Posterior cingulate gyrus (tissue), 11 donors: ENCODE measurements at places on chromosomes 2 and 18.

- DNase-seq: no peak
These were observed 96.1 kb downstream of the DDX1 start for GRCh38 chr2:15687720-15688119.

GRCh38 chr2:210456571-210456970 lies 20.0 kb downstream of the LANCL1 start:
- no peak for DNase-seq

- no peak for DNase-seq
These were observed 211.6 kb downstream of the ZNF521 start for GRCh38 chr18:25140124-25140961.

GRCh38 chr2:61423714-61424113 lies 47.2 kb downstream of the USP34 start:
- DNase-seq: no peak

- DNase-seq: no peak
These were observed 346.8 kb upstream of the TCF4 start for GRCh38 chr18:55934821-55935220.

DNA sequence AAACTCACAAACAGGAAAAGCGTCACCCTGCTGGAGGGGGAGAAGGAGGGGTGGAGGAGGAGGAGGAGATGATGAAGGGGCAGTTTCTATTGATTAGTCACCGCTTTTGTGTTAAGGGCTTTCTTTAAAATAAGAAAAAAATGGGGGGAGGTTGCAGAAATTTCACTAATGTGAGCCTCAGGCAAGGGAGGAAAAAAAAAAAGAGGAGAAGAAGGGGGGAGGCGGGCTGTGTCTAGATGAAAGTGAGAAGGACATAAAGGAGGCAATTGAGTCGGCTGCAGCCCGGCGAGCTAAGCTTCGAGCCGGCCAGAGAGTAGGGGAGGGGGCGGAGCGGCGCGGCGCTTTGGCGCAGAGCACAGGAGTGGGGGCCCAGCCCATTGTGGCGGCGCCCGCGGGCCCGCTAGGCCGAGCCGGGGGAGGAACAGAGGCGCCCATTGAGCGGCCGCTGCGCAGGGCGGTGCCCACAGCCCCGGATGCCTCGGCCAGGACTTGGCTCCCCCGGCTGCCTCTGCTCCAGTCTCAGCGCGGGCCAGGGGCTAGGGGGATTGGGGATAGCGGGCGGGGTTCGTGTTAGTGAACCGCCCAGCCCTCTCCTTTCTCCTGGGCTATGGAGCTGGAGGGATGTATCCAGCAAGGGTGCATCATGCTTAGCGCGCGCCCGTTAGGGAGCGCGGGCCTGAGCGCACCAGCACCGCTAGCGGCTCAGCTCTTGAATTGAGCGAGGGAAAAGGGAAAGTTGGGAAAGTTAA lies 7.9 kb downstream of the PAX3 start:
- DNase-seq: no peak

DNA sequence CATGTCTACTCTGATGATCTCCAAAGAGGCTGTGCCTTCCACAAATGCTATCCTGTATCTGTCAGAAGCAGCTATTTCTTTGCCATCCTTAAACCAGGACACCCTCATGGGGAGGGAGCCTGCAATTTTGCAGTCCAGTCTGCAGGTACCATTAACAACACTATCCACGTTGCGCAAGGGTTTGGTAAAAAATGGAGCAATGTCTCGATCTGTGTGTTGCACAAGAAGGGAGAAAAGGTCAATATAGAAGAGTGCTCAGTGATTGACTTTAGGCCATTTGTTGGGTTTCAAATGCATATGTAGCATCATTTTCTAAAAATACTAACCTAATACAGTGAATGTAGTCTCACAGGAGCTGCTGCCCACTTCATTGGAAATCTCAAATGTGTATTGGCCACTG lies 74.3 kb downstream of the TTN start:
- no peak for DNase-seq

GRCh38 chr2:208440716-208441115 lies 34.1 kb downstream of the PTH2R start:
- DNase-seq: peak; percentile 29

DNA sequence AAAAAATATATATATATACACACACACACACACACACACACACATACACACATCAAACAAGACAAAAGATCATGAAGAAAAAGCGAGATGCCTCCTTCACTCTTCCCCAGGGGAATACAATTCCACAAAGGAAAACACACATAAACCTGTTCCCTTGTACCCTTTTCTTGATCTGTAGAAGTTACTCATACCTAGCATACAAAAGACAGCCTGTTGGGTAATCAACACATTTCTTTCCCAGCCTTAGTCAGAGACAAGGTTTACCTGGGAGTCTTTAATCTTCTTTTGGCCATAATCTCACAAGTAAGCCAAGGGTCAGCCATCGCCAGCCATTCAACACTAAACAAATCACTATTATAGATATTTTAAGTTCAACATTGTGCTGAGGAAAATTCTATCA lies 407.0 kb downstream of the SUCLG1 start:
- no peak for DNase-seq

GRCh38 chr2:171407030-171407675 lies 26.6 kb downstream of the METTL8 start:
- no peak for DNase-seq

- no peak for DNase-seq
These were observed 141.7 kb downstream of the RBM43 start for GRCh38 chr2:151120011-151120410.

GRCh38 chr18:39134255-39134654 lies 1568.7 kb upstream of the CELF4 start:
- no peak for DNase-seq

GRCh38 chr2:78408795-78409118 lies 616.7 kb upstream of the REG3G start:
- DNase-seq: no peak

DNA sequence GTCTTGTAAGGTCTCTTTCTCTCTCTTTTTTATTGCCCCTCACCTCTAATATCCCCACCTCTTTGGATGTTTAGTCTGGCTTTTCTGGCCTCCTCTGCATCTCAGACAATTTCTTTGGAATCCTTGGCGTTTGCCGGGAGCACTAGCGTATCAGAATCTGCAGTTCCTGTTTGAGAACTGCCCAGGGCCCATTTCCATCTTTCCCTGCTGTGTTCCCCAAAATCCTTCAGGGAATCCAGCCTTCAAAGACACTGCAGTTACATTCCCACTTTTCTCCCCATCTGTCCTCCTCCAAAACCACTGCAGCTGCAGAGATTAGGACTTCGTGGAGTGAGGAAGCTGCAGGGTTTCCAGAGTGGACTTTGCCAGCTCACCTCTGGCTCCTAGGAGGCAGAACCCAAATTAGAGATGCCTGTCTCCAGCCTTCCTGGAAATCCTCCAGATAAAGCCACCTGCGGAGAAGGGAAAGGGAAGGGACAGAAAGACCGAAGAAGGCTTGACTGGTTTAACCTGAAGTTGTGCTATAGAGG lies 2.7 kb downstream of the VSNL1 start:
- no peak for DNase-seq

GRCh38 chr2:41460661-41461060 lies 587.2 kb upstream of the PKDCC start:
- DNase-seq: no peak

DNA sequence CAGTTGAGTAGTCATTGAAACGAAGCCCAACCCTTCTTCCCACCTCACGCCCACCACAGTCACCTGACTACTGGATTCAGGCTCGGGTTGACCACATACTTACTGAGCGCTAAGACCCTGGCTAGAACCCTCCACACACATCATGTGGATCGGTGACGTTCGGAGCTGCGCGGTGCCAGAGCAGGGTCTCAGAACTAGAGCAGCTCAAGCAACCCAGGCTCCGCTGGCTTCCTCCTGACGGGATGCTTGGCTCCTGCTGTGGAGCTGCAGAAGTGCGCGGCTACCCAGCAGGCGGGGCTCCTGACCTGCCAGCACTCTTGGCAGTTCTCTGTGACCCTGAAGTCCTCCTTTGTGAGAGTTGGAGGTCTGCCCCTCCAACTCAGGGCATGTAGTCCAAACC lies 90.6 kb upstream of the MBOAT2 start:
- no peak for DNase-seq

DNA sequence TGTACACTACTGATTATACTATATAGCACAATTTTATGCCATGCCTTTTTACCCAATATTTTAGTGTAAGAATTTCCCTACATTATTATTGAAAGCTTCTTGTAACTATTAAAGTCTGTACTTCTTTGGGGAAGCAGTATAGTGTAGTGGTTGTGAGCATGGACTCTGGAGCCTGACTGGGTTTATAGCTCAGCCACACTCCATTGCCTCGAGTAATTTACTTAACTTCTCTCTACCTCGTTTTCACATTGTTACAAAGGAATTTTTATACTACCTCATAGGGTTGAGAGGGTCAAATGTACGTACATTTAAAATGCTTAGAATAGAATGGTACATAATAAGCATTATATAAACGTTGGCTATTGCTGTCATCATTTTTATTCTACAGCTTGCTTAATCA lies 139.2 kb downstream of the UBR3 start:
- DNase-seq: no peak
